ENCODE measurements at places on chromosomes 7 and 10. TPM values are rescaled to one million over a fixed set of nuclear protein-coding genes. Genes with fewer than 3 reads are reported as not detected.

Gene CALHM3
- not detected for total RNA-seq

DNA sequence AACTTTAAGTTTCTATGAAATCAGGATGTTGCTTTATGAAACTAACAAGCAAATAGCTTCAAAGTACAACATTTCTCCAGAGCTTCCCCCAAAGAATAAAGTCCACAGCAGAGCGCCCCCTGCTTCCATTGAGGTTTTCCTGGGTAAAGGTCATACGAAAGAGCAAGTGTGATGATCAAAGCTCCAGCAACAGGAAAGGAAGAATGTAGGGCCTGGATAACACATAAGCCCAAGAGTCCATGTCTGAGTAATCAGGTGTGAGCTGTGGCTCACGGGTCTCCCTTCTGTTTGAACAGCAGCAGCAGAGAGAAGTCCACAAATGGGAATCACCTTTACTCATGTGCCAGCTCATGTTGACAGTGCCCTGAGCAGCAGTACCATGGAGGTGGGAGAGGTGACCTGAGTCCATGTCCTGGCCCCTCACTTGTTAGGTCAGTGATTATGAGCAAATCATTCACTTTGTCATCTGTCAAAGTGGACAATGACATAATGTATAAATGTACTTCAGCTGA is 50.5 kb downstream of the MRPL32 start:
- H3K36me3 ChIP-seq: no peaks in the 10 kb centered on the region
- no peak for DNase-seq
- peaks cover 13% of the 10 kb centered on the region for H3K27me3 ChIP-seq
- H3K27ac ChIP-seq: no peak overlapping the region
- no peaks in the 10 kb centered on the region for H3K4me1 ChIP-seq

- no peak overlapping the region for H3K4me3 ChIP-seq
- peaks cover 22% of the 10 kb centered on the region for H3K27me3 ChIP-seq
- H3K4me1 ChIP-seq: no peaks in the 10 kb centered on the region
- H3K36me3 ChIP-seq: no peaks in the 10 kb centered on the region
Measured at GRCh38 chr10:98309366-98310355, 41.7 kb upstream of the LOXL4 start.

DNA sequence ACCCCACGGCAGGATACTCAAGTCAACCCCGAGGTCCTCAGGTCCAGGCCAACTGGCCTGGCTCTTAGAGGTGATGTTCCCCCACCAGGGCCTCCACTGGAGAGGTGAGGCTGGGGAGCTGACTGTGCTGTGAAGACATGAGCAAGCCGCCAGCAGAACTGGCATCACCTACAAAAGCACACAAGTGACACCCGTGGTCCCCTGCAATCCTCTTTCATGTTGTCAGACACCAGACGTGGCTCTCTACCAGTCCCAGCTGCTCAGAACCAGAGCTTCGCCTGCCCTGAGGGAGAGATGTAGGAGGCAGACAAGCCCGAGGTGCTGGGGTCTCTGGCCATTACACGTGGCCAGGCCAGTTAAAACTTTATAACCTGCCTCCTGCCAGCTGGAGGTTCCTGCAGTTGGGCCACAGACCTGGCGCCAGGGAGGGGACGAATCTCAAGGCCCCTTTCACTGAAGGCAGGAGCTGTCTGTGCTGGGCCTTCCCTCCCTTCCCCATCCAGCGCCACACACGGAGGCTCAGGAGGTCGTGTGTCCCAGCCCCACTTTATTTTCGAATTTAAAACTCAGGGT is 2.2 kb downstream of the COMTD1 start:
- DNase-seq: no peak
- peaks cover 36% of the 10 kb centered on the region for H3K36me3 ChIP-seq
- H3K27me3 ChIP-seq: no peaks in the 10 kb centered on the region

Data from activated CD8-positive, alpha-beta T cell treated with anti-CD3 and anti-CD28 coated beads for 36 hours (primary cell).